ENCODE measurements at places on chromosomes 3 and 15. TPM values are rescaled to one million over a fixed set of nuclear protein-coding genes. Genes with fewer than 3 reads are reported as not detected.

DNA sequence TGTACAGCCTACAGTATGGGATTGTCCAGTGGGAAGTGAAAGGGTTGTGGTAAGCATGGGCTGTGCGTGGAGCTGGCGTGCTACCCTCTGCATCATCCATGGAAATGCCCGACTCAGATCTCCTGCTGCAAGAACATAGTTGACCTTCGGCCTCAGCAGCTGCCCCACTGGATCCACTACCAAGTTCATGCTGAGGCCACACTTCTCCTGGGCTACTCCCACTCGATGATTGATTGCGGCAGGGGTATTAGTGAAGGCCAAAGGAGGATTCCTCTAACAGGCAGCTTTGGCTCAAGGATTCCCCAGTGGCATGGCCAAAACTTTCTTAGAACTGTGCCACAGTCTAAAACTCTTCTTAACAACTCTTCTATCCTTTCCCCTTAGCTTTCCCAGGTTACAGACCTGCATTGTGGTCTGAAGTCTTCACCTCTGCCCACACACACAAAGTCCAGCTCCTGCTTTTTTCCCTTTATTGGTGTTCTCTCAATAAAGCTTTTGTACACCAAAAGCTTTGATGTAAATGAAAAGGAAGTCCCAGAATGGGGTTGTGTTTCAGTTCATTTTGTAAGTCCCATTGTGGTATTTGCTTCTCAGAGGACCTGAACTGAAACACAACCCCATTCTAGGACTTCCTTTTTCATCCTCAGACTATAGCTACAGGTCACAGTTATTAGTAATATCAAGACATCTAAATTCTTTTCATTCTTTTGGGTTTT, 4.9 kb upstream of the TBC1D5 start:
- no peaks in the 10 kb centered on the region for H3K27me3 ChIP-seq
- no peak for DNase-seq
- H3K4me1 ChIP-seq: peaks cover 9% of the 10 kb centered on the region

DNA sequence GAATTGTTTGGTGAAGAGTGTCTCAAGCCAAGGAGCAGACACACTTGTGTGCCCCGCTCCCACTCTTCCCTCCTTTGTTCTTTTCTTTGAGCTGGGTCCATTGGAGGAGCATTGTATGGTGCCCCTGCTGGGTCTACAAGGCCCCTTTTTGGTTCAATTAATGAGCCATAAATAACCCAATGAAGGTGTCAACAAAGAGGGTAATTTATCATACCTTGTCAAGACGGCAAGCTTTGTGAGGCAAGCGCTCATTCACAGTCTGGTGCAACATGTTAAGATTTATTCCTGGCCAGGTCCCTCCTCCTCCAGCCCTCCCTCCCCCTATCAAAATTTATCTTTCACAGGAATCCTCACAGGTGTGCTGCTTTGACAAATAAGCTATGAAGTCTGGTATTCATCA, 300.1 kb downstream of the RORA start:
- H3K27ac ChIP-seq: no peak overlapping the region
- no peak overlapping the region for H3K4me3 ChIP-seq
- H3K4me1 ChIP-seq: no peaks in the 10 kb centered on the region
- H3K27me3 ChIP-seq: peaks cover 41% of the 10 kb centered on the region

DNA sequence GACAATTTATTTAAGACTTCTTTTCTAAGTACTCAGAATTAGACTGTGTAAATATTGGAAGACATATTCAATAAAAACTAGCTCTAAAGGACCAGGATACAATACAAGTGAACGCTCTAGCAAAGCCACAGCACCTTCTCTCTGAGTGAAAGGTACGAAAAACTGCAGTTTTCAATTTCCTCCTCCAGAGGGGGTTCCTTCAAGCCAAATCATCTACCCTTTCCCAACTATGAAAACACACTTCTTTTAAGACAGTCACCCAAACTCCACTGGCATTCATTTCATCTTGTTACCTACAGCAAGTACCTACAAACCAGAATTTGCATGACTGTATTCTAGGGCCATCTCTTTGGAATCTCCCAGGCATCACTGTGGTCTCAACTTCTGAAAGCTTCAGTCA, 165.8 kb downstream of the ERC2 start:
- no peak for DNase-seq
- 0 out of 2 replicates have a peak, but pooled peaks cover 6% of the 10 kb centered on the region for H3K27me3 ChIP-seq
- no peak overlapping the region for H3K4me3 ChIP-seq
- no peaks in the 10 kb centered on the region for H3K36me3 ChIP-seq

DNA sequence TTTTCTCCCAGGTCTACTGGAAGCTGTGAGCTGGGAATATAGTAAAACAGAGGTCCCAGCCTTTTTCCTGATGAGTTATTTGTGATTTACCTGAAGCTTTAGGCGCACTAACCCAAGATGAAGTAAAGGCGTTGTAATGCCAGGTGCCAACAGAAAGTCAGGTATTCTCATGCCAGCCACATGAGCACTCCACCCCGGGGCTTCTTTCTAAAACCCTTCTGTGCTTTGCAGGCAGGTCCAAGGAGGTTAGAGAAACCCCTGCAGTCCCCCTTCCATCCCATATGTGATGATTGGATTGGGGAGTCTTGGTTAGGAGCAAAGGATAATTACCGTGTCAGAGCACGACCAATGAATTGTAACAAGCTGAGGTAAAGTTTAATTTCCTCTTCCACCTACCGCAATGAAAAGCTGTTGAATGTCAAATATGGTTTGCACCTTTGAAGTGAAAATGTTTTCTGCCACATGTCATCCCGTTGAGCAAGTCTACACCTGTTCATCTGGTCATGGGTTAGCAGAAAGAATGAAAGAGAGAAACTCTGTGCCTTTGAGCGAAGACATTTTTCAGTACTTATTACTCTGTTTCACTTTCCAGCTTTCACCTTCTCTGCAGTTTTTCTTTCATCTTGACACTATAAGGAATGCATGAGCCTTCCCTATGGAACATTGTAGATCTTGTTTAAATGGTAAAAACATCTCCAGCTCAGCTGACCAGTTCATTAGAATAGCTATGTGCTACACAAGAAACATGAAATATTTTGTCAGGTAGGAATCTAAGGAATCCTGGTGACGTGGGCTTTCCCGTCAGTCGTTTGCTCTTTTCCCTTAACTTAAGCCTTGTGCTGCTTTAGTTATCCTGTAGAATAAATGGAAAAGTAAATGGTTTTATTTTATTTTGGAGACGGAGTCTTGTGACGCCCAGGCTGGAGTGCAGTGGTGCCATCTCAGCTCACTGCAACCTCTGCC, 204.6 kb upstream of the IL12A start:
- H3K4me1 ChIP-seq: peaks cover 34% of the 10 kb centered on the region
- H3K36me3 ChIP-seq: no peaks in the 10 kb centered on the region
- no peaks in the 10 kb centered on the region for H3K27me3 ChIP-seq
- no peak overlapping the region for H3K4me3 ChIP-seq
- DNase-seq: no peak
- H3K27ac ChIP-seq: no peak overlapping the region

DNA sequence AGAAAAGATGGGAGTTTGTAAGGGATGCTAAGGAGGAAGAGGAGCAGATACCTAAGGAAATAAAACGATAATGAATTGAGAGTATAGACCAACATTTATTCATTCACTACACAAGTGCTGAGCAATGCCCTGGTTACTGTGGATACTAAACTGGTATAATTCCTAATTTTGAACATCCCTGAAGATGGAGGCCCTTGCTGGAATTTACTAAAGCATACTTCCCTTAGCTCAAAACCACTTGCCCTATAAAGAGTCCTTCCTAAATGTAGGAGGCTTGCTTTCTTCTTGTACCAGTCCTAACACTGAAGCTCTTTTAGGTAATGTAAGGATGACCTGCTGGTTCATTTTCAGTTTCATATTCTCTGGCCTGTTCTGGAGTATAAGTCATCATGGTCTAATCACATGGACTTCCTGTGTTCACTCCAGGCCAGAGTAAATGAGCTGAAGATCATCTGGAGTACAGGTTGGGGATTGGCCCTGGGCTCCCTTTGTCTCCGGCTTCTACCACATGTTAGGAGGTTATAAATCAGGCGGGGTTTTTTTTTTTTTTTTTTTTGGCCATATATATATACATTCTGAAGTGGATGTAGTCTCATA, 40.1 kb upstream of the MTMR10 start:
- no peaks in the 10 kb centered on the region for H3K27me3 ChIP-seq
- H3K27ac ChIP-seq: no peak overlapping the region

DNA sequence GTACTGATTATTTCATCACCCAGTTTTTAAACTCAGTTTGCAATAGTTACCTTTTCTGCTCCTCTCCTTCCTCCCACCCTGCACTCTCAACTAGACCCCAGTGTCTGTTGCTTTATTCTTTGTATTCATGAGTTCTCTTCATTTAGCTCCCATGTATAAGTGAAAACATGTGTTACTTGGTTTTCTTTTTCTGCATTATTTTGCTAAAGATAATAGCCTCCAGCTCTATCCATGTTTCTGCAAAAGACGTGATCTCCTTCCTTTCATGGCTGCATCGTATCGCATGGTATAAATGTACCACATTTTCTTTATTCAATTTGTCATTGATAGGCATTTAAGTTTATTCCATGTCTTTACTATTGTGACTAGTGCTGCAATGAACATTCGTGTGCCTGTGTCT, 79.0 kb downstream of the NAALADL2 start:
- no peak overlapping the region for H3K27ac ChIP-seq
- no peak for DNase-seq
- no peaks in the 10 kb centered on the region for H3K27me3 ChIP-seq

GRCh38 chr3:73538486-73538885, 86.3 kb downstream of the PDZRN3 start:
- no peaks in the 10 kb centered on the region for H3K36me3 ChIP-seq
- H3K27me3 ChIP-seq: no peaks in the 10 kb centered on the region
- no peak overlapping the region for H3K27ac ChIP-seq
- no peaks in the 10 kb centered on the region for H3K4me1 ChIP-seq
- H3K4me3 ChIP-seq: no peak overlapping the region
- DNase-seq: no peak

DNA sequence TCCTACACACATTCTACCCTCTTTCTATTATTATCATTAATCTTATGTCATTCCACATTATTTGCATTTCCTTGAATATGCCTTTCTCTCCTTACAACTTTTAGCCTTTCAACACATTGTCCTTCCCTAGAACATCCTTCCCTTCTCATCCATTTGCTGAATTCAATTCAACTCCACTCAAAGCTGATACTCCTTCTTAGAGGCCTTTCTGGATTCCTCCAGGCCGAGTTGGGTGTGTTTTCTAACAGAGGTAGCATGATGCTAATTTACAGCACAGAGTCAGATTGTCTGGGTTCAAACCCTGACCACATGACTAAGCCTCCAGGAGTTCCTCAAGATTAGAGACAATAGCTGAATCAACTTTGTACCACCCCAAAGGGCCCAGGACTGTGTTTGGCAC, 63.4 kb upstream of the IL12A start:
- H3K4me3 ChIP-seq: no peak overlapping the region
- no peak overlapping the region for H3K27ac ChIP-seq

DNA sequence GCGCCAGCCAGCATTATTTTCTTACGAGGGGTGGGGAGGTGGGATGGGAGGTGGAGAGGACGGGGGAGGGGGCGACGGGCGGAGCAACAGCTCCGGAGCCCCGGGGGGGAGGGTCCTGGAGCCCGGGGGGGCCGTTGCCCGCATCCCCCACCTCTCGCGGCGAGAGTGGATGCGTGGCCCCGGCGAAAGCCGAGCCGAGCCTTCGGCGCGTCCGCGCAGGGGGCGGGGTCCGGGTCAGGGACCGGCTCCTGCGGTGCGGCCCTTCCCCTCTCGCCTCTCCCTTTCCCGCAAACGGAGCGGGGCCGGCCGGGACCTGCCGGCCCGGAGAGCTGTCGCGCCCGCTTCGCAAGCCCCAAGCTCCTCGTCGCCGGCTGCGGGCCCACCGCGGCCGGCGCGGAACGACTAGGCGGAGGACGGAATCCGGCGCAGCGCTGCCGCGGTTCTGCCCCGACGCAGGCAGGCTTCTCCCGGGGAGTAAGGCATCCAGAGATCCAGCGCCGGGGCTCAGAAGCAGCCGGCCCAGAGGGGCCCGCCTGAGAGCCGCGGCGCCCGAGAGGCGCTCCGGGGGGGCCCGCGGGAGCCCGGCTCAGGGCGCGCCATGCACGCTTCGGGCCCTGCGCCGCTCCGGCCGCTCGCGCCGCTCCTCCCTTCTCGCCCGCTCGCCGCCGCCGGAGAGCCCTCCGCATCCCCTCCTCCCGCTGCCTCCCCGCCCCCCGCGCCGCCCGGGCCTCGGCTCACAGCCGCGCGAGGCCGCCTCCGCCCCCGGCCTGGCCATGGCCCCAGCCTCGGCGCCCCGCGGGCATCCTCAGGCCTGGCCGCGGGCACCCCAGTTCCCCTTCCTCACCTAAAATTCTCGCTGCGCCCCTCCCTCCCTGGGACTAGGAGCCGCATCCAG, 459 bp upstream of the ADCY5 start:
- DNase-seq: no peak
- no peaks in the 10 kb centered on the region for H3K4me1 ChIP-seq

GRCh38 chr3:102105193-102105592, 255.9 kb downstream of the NFKBIZ start:
- H3K4me1 ChIP-seq: no peaks in the 10 kb centered on the region
- no peak overlapping the region for H3K27ac ChIP-seq
- no peaks in the 10 kb centered on the region for H3K27me3 ChIP-seq

DNA sequence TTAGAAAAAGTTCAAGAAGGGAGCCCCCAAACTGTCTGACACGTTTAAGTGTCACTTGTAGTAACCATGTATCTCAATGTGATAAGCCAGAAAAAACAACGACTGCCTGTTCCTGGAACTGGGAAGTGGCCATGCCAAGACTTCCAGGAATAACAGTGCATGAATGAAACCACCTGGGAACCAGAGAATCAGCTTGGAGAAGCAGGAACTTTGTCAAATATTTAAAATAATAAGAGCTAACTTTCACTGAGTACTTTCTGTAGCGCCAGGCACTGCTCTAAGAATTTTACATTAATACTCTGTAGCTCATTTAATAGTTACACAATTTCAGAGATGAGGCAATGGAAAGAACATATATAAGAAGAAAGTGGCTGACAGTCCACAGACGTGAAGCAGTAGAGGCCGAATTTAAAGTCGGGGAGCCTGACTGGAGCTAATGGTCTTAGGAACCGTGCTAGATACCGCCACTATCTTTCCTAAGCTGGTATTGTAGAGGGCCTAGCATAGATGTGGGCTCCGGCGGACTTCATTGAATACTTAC, 876 bp downstream of the PLSCR1 start:
- H3K4me3 ChIP-seq: peak overlapping the region; percentile 84
- no peak overlapping the region for H3K27ac ChIP-seq
- H3K36me3 ChIP-seq: no peaks in the 10 kb centered on the region

GRCh38 chr3:38005076-38006020, 14.8 kb downstream of the VILL start:
- no peaks in the 10 kb centered on the region for H3K36me3 ChIP-seq
- no peak overlapping the region for H3K27ac ChIP-seq
- no peaks in the 10 kb centered on the region for H3K27me3 ChIP-seq
- H3K4me1 ChIP-seq: no peaks in the 10 kb centered on the region

DNA sequence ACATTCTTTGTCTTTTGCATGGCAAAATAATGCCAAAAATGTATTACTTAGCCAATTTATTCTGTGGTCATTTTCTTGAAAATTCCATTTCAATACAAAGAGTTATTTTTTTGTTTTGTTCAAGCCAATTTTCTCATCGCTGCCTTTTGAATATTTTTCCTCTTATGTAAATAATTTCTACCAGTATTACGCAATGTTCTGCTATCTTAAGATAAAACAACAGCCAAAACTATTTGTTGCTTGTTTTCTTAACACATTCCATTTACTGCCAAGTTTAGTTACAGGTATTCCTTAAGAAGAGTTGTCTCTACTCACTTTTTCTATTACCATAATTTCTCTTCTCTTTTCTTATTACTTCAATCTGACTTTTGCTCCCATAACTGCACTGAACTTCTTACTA, 163.1 kb downstream of the ROBO1 start:
- no peak for DNase-seq
- no peaks in the 10 kb centered on the region for H3K36me3 ChIP-seq
- no peaks in the 10 kb centered on the region for H3K4me1 ChIP-seq
- H3K27me3 ChIP-seq: no peaks in the 10 kb centered on the region

BFSP2 gene
- total RNA-seq: not detected

RGMA gene
- total RNA-seq: 5.5 TPM

NAA50 gene
- total RNA-seq: 233 TPM

All from HCT116 (cell line).